CD4-positive, alpha-beta T cell treated with Interleukin-12 subunit alpha and Interleukin-12 subunit beta, for 1 hour (primary cell): ENCODE measurements at places on chromosomes 11 and 22.

DNA sequence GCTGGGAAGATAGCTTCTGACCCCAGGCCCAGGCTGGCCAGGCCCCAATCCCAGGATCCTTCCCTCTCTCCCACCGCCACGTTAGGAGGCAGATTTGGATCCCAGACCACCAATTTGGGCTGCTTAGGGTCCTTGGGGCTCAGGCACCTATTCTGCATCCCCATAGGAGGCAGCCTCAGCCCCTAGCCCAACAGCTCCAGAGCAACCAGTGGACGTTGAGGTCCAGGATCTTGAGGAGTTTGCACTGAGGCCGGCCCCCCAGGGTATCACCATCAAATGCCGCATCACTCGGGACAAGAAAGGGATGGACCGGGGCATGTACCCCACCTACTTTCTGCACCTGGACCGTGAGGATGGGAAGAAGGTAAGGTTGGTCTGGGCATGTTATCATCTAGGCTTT lies 16.1 kb downstream of the TUB start:
- DNase-seq: no peak

- DNase-seq: no peak
Observed at GRCh38 chr22:20465759-20466077, 28.1 kb upstream of the SCARF2 start.

GRCh38 chr22:23122216-23122957 lies 19.4 kb downstream of the RSPH14 start:
- no peak for DNase-seq

DNA sequence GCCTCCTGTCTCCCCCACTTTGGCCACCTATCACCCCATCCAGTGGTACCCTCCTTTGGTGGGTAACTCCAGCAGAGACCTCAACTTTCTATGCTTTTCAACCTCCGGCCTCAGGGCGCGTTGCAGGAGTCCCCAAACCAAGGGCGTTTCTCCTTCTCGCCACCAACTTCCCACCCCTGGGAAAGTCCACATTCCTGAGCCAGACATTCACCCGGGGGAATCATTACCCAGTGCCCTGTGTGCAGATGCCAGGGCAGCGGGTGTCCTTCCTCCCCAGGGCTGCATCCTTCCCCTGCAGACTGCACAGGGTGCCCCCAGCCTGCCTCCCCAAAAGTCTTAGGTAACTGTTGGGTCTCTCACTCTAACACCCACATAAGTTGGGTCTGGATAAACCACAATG lies 26.4 kb downstream of the MYEOV start:
- no peak for DNase-seq

GRCh38 chr11:66459138-66459778 lies 7.4 kb upstream of the PELI3 start:
- DNase-seq: no peak

GRCh38 chr11:68053117-68053516 lies 14.3 kb downstream of the TCIRG1 start:
- DNase-seq: no peak

- DNase-seq: no peak
Observed at GRCh38 chr11:20015101-20015500, 145.2 kb downstream of the DBX1 start.

- DNase-seq: no peak
Observed at GRCh38 chr11:69429716-69430491, 51.6 kb upstream of the LINC01488 start.

GRCh38 chr11:36452236-36452940 lies 57.7 kb downstream of the TRAF6 start:
- DNase-seq: peak; percentile 39

DNA sequence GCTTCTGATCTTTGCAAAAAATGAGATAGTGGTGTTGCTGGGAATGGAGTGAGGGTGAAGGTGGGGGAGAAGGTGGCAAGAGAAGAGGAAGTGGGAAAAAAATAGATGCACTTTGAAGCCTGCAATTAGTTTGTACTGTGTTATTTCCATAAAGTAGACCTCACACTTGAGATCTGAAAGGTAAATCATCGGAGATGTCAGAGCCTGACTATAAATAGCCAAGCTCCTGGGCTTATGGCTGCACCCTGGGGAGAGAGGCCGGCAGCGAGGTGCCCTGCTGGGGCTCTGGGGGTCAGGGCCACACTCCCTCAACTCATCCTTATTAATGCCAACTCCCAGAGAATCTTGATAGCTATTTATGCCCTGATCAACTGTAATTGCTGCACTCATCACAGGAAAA lies 134.4 kb downstream of the NXPE2 start:
- no peak for DNase-seq

- DNase-seq: no peak
Observed at GRCh38 chr11:132405728-132406127, 1035.3 kb downstream of the NTM start.

- DNase-seq: peak; percentile 41
Observed at GRCh38 chr11:82899186-82899820, 927 bp downstream of the PRCP start.

- DNase-seq: peak; percentile 69
Observed at GRCh38 chr11:68271023-68271780, 571 bp downstream of the C11orf24 start.

DNA sequence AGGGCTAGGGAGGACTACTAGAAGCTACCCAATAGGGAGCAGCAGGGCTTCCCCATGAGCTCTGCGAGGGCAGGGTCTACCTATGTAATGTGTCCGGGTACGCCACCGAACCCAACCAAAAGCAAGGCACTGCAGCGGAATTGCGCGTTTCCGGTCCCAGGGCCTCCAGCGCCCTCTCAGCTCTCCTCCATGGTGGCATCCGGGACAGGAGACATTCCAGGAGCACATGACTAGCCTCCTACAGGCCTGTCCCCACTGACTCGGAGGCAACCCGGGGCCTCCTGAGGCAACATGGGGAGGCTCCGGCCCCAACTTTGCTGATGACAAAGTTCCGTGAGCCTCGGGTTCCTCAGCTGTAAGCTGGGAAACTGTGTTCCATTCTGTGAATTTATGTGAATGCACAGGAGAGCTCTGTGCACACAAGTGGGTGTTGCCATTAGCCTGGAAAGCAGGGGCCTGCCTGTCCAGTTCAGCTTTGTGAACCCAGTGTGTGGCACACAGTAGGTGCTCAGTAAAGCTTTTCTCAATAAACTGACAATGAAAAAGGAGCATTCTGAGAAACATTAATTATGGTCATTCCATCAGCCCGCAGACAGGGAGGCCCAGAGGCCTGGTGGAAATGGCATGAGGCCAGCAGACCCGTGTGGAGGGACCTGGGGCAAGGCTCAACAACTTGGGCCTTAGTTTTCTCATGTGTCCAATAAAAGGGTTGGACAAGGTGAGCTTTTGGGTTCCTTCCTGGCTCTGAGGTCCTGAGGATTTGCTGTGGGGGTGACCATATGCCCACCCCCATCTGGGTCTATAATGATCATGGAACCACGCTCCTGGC lies 50.3 kb downstream of the CHRDL2 start:
- no peak for DNase-seq

DNA sequence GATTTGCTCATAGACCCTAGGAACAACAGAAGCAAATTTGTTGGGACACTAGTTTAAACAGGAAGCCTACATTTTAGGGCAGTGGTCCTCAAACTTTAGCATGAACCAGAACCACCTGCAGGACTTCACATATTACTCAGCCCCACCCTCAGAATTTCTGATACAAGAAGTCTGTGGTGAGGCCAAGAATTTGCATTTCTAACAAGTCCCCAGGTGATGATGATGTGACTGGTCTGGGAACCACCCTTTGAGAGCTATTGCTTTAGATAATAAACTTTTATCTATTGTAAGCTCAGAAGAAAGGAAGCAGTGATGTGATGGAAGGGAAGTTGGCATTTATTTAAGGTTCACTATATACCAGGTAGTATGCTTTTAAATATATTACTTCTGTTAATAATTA lies 194.0 kb downstream of the FAM181B start:
- no peak for DNase-seq

DNA sequence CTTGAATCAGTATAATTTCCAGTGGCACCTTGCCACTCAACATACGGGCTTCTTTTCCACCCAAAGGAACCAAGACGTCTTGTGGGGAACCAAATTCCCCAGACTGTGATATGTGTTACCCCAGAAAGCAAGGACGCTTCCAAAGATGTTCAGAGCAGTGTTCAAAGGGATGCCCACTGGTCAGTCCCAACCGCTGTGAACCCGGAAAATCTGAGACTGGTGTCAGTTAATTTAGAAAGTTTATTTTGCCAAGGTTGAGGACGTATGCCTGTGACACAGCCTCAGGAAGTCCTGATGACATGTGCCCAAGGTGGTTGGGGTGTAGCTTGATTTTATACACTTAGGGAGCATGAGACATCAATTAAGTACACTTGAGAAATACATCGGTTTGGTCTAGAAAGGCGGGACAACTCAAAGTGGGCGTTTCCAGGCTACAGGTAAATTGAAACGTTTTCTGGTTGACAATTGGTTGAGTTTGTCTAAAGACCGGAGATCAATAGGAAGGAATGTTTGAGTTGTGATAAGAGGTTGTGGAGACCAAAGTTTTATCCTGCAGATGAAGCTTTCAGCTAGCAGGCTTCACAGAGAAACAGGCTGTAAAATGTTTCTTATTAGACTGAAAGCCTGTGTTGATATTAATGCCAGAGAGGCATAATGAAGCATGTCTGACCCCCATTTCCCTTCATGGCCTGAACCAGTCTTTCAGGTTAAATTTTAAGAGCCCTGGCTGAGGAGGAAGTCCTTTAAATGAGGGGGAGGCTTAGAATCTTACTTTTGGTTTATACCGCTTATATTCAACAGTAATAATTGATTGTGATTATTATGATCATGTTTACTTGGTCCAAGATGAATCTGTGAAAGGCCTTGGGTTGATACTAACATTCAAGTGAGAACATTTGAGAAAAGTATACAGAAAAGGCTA lies 6.8 kb downstream of the APOL3 start:
- no peak for DNase-seq

GRCh38 chr11:121359591-121359990 lies 67.0 kb downstream of the SC5D start:
- no peak for DNase-seq

GRCh38 chr11:112518371-112518770 lies 257.7 kb upstream of the PLET1 start:
- DNase-seq: no peak

- peak; percentile 21 for DNase-seq
Observed at GRCh38 chr11:61949169-61950034, 749 bp upstream of the BEST1 start.

DNA sequence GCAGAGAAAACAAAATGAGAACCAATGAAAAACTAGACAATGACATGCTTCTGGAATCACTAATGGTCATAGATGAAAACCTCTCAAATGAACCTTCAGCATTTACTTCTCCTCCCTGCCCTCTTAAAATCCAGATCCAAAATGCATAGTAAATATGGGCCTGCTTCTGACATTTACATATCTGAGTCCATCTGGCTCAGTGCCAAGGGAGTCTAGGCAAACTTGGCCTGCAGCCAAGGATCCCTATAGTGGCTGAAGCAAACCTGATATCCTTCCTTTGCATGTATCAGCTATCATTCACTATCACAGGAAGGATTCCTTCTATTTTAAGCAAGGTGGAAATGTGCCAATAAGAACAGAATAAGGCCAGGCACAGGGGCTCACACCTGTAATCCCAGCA lies 104.8 kb downstream of the C11orf58 start:
- no peak for DNase-seq
